ENCODE measurements at places on chromosomes 3 and 15. TPM values are rescaled to one million over a fixed set of nuclear protein-coding genes. Genes with fewer than 3 reads are reported as not detected.

FILIP1L gene
- 0.25 TPM for total RNA-seq

GOLGA8K gene
- total RNA-seq = 1.2 TPM

ATP13A5 gene
- not detected for total RNA-seq

ADAMTS7 gene
- total RNA-seq = 0.12 TPM

GRCh38 chr3:121481106-121481880, 64.5 kb downstream of the POLQ start:
- DNase-seq = no peak

- DNase-seq = no peak
These were observed 57.6 kb downstream of the RARB start for GRCh38 chr3:25485673-25486072.

DNA sequence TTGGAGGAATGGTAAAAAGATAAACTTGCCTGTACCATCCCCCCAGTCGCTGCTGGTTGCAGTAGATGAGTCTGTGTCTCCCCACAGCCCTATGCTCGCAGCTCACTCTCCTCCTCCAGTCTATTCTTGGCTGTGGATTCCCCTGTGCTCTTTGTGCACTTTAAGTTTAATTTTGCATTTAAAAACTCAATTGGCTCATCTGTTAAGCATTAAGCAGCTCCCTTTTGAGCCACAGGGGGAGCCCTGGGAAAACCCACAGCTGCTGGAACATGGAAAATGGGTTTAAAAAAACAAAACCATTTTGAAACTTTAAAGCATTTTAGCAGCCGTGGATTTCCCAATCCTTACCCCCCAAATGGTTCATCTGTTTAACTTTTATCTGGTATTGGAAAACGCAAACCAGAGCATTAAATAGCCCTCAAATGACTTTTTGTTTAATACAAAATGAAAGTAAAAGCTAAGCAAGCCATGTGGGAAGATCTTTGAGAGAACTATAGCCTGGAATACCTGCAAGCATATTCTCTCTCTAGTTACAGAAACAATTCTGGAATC, 536.9 kb downstream of the ZIC1 start:
- no peak for DNase-seq

- DNase-seq = no peak
These were observed 287.5 kb downstream of the MAGI1 start for GRCh38 chr3:65751123-65751700.

GRCh38 chr15:66670762-66671580, 31.1 kb upstream of the SMAD6 start:
- no peak for DNase-seq

- no peak for DNase-seq
These were observed 41.9 kb upstream of the UBP1 start for GRCh38 chr3:33482111-33482521.

GRCh38 chr15:55606214-55606613, 18.1 kb upstream of the PYGO1 start:
- no peak for DNase-seq

DNA sequence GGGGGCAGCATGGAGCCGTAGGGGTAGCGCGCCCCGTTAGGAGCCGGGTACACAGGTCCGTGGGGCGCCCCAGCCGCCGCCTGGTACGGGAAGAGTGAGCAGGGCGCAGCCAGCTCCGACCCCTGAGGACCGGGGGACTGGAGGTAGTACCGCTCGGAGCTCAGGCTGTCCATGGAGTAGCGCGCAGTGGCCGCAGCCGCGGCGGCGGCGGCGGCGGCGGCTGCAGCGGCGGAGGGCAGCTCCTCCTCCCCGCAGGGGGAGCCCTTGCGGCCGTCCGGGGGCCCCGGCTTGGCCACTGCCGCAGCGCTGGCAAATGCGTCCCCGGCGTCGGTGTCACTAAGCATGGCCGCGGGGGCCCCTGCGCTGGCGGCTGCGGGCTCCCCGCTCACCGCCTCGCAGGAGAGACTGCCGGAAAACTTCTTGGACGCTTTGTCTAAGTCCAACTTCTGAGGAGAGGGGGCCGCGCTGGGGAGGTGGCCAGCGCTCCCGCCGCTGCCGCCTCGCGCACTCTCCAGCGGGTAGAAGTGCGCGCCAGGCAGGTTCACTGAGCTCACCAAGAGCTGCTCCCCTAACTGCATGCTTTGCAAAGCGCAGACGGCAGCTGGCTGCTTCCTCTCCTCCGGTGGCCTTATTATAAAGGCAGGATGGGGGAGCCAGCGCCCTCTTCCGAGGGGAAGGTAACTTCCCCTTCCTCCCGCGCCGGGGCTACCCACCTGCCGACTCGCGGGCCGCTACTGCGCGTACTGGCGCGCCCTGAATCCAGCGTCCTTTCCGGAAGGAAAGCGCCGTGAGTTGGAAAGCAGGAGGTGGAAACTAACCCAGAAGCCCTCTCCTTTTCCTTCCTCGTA, at the start of gene EOMES:
EOMES (minus strand) TSS at position 607 of the 848 bp plus-strand sequence; CDS start at position 578, 29 bp downstream.
- peak; percentile 74 for DNase-seq

DNA sequence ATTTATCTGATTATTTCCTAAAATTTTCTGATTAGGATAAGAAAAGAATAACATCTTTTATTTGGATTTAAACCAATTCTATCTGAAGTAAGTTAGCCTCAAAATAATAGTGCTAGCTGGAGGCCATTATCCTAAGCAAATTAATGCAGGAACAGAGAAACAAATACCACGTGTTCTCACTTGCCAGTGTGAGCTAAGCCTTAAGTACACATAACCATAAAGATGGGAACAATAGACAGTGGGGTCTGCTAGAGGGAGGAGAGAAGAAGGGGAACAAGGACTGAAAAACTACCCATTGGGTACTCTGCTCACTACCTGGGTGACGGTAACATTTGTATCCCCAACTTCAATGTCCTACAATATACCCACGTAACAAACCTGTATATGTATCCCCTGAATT, 31.3 kb upstream of the LYSMD4 start:
- no peak for DNase-seq
